ENCODE measurements at places on chromosomes 7 and 10.

DNA sequence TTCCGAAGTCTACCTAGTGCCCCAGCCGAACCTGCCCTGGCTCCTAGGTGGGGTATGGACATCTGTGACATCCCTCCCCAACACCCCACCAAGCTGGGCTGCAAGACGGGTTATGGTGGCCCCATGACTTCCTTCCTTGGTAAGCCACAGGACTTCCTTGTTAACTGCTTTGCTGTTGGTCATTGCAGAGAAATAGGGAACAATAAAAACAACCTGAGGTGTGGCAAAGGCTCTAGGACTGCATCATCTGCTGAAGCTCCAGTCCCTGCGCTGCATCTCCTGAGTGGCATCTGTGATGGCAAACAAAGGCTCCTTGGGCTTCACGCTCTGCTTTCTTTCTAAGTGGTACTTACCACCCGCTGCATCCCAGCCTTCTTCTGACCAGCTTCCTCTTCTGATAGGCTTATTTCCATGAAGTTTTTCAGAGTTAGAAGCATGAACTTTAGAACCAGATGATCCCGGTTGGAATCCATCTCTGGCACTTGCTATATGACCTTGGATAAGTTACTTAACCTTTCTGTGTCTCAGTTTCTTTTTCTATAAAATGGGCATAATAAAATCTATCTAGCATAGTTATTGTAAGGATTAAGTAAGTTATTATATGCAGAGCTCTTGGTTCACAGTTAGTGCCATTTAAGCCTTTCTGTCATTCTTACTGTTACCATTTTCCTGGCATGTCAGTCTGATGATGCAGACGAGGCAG lies 216.8 kb downstream of the RPS24 start:
- DNase-seq: no peak

- DNase-seq: no peak
Observed at GRCh38 chr7:98875501-98875900, 2.8 kb upstream of the TRRAP start.

DNA sequence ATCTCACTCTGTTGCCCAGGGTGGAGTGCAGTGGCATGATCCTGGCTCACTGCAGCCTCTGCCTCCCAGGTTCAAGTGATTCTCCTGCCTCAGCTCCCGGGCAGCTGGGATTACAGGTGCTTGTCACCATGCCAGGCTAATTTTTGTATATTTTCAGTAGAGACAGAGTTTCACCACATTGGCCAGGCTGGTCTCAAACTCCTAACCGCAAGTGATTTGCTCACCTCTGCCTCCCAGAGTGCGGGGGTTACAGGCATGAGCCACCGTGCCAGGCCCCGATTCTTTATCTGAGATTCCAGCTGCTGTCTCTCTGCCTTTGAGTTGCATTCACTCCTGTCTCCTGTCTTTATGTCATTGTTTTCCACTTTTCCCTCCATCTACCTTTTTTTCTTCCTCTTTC lies 168.7 kb downstream of the TMEM178B start:
- no peak for DNase-seq

DNA sequence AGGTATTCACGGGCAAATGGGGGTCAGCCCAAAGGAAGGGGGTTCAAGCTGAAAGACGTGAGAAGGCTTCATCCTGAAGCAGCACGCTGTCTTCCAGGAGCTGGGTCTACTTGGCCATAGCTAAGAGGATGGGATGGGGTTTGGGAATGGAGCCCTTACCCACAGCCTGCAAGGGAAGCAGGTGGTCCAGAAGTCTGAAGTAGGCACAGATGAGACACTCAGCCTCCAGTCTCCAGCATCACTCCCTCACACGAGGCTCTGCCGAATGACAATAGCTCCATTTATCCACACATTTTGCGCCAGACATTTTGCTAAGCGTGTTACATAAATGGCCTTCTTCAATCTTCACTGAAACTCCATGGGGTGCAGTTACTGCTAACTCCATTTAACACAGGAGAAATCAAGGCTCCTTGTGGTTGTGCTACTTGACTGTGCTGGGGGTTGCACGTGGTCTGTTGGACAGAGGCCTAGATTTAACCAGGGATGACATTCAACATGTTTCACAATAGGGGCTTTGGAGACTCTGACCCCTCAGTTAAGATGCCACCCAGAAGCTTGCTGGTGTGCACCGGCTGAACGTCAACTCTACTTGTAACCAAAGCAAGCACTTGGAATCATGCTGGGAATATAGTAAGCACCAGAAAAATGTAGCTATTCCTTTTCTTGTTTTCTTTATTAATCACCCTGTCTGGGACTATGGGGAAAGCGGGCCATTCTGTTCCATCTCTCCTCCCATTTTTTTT lies 85.3 kb downstream of the FAM241B start:
- DNase-seq: no peak

DNA sequence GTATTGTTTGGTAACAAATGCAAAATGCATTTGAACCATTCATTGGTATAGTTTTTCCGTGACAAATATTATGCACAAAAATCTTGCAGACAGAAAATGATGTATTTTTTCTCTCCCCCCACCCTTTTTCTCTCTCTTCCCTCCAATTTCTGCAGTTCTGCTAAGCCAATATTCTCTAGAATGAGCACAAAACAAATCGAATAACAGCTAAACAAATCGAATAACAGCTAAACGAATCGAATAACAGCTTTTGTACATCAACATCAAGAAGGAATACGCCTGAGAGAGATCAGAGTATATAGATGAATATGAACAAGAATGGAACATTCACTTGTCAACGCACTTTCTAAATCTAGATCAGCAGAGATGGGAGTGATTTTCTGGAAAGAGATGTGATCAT lies 108.0 kb upstream of the KMT2E start:
- no peak for DNase-seq

GRCh38 chr10:103273041-103273441 lies 3.9 kb upstream of the INA start:
- DNase-seq: no peak

DNA sequence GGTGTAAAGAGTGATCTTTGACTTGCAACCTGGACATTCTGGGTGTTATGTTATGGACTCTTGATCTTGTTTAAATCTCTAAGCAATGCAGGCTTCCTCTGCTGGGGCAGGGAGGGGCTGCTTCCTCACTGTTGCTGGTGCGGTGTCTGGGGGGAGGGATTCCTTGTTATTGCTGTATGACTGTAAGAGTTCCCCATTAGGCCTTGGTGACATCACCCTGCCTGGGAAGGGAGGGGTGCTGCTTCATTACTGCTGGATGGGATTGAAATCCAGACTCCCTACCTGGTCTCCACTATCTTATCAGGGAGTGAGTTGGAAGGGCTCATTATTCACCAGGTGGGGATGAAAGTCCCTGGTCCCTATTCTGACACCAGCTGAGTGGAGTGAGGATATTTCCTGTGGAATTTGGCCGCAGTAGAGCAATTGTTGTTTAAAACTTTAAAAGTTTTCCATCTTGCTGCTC lies 8.8 kb downstream of the OGDH start:
- no peak for DNase-seq

Measured in activated T-cell treated with anti-CD3 and anti-CD28 coated beads, Interleukin-2, amount 50 U/mL, for 72 hours (primary cell).